ENCODE measurements at places on chromosomes 5 and 9.
A peak's percentile ranks its signal among the peaks of the same experiment; 100 is the strongest.

- no peak for DNase-seq
Measured at GRCh38 chr9:6876195-6876894, 118.6 kb downstream of the KDM4C start.

DNA sequence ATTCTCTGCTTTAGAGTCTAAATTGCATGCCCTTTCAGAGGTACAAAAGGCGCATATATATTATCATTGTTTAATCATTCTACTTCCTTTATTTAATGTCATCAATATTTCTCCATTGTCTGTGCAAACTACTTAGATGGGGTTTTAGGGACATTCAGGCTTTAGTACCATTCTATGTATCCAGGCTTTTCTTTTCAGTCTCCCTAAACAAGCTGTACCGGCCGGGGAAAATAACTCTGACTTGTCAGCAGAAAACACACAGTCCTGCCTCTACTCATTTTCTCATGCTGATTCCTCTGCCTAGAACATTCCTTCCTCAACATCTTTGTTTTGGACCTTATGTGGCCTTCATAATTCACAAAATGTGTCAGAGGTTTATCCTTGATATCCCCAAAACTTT, 392.1 kb upstream of the DAB2 start:
- no peak for DNase-seq

- no peak for DNase-seq
Measured at GRCh38 chr9:136078498-136079011, 16.5 kb downstream of the NACC2 start.

DNA sequence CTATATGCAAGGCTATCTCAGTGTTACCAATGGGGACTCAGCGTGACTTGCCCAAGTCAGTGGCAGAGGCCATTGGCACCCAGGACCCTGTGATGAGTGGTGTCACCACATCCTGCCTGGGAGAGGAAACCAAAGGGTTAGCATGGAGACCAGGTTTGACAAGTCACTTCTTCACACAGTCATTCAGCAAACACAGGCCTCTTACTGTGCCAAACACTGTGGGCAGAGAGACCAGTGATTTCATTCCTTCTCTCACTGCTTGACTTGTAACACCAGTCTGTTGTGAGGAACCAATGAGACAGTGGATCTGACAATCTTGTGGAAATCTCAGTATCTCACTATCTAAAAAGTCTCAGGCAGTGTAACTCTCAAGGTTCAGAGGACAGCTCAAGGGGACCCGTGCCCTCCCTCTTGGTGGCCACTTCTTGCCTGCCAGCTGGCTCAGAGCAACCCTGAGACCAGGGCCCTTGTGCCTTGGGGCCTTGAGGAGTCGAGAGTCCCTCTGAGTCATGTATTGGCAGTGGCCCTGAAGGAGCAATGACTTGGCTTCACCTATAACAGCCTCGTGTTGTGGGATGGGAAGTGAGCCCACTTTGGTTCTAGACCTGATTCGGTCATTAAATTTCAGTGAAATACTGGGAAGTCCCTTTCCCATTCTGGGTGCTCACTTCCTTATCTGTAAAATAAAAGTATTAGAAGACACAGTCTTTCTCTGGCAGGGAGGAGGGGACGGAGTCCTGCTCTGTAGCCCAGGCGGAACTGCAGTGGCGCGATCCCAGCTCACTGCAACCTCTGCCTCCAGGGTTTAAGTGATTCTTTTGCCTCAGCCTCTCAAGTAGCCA, 1.6 kb downstream of the FABP6 start:
- peak; percentile 7 for DNase-seq
